Stimulated activated CD8-positive, alpha-beta memory T cell treated with anti-CD3 and anti-CD28 coated beads, Interleukin-12 subunit alpha, Interleukin-12 subunit beta, amount 100 ng/mL, for 1 hour (primary cell): ENCODE measurements at places on chromosomes 2 and 18.

DNA sequence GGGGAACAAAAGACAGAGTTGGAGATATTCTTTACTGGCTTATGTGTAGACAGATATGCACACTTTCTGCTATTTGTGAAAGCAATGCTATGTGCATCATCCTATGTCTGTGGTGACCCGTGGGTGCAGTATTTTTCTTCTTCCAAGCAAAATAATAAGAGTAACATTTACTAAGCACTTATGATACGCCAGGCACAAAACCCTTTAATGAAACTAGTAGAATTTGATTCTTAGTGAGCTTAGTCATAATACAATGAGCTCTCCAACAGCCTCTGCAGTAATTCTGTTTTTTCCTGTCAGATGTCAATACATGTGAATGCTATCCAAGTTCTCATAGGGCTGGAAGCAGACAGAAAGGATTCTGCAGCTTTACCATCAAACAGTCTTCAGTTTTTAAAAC is 130.6 kb downstream of the RAD51AP2 start:
- no peak for DNase-seq

- DNase-seq: no peak
Measured at GRCh38 chr2:236861944-236862343, 223.7 kb upstream of the COPS8 start.

DNA sequence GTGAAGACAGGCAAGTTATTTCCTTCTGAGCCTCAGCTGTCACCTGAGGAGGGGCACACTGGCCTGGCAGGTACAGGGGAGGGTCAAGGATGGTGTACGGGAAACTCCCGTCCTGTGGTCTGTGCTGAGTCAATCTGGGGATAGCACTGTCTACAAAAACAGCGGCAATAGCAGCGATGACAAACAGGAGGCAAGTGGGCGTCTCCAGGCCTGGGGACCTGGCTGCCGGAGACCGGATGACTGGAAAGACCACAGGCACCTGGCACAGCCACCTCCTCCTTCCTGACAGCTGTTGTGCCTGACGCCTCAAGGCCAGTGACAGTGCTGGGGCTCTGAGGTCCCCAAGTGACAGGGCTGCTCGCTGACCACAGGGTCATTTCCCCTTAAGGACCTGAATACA is 202.1 kb upstream of the HS6ST1 start:
- DNase-seq: no peak

DNA sequence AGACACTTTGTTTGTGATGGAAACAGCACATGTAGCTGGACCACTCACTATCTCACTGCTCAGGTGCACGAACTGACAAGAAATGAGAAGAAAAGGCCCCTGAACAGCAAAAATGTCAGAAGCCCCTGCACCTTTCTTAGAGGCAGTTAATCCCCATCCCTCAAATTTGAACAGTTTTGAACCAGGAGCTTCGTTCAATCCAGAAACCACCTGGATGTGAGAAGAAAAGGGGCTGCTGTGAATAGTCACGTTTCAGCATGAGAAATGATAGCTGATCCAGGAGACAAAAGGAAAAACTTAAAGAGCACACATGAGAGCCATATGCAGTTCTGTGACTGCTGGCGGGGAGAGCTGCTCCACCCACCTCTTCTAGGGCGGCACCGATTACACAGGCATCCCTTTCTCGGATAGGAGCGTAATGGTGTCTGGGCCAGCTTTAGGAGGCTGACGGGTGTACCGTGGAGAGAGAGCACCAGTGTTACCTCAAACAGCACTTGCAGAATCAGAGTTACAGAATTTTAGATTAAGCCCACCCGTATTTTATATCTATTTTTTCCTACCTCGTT is 117.0 kb upstream of the EML6 start:
- no peak for DNase-seq

DNA sequence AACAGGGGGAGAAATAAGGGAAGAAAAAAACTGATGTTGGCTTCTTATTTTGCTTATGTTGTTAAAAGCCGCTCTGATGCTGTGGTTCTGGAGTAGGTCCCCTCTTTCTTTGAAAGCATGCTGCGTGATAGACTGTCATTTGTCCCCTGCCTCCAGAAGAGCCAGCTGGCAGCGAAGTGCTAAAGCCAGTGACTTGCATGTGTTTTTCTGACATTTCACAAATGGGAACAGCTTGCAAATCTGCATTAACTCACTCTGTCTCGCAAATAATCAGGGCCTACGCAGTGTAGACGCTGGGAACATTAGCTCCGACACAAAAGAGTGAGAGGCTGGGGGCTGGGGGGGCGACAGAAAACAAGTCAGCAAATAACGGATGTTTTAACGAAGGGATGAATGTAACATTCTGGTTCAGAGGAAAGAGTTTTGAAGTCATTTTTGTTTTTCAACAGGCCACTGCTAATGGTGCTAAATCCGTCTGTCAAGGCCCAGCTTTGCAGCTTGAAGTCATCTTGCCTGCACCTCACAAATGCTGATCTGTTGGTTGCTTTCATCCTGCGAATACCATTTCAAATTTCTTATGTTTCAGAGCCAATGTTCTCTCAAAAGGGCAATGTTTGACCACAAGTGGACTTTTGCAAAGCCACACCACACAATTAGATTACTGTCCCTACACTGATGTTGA is 68.8 kb upstream of the PIK3C3 start:
- no peak for DNase-seq

DNA sequence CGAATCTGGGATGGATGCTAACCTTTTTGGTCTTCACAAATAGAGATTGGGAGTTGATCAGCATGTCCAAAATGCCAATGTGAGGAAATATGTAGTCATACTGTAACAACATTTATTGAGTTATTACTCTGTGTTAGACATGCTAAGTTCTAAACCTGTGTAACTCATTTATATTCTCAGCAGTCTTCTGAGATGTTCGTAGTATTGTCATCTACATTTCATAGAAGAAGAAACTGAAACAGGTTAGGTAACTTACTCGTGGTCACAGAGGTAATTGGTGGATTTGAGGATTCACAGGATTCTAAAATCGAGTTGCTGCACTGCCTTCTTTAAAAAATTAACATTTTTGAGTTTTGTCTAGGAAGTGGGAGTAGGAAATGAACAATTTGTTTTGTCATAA is 162.1 kb downstream of the UBE2E3 start:
- DNase-seq: no peak

DNA sequence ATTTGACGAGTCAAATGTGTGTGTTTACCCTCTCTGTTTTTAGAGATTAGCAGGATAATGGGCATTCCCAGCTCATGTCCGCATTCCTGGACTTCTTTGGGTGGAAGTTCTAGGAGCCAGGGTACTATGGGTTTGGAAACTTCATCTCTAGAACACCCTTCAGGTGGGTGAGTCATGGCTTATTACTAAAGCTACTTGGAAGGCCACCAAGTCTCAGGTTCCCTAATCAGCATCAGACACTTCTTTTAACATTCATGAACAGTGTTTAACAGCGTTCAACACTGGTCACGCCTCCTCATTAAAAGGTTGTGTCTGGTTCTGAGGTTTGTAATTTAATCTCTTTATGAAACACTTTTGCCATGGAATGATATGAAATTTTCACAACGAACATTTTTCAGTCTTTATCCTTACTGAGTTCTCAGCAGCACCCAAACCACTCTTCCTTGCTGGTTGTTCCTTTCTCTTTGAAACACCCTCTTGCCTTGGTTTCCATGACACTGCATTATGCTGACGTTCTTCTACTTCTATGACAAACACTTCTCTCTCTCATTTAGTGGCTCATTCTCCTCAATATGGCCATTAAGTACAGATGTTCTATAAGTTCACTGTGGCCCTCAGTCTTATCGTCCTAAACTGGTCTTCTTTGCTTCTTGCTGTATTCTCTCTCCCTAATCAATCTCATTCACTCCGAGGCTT is 49.3 kb downstream of the MMADHC start:
- DNase-seq: no peak

DNA sequence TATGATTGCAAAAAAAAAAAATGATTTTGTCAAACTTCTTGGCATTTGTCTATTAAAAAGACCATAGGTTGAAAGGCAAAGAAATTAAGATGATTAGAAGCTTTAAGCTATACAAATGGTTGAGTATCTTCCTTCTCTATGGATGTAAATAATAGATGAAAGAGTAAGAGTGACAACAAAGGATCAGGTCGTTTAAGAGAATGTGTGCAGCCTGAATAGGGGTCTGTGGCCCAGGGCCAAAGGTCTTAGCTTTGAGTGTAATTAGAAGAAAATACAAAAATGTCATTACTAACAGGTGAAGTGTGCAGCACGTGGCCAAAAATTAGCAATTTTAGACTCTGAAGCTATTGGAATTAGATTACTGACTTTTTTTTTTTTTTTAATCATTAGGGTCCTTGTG is 122.4 kb downstream of the GREB1L start:
- DNase-seq: no peak

GRCh38 chr18:76756531-76757253 is 65.7 kb upstream of the ZNF236 start:
- DNase-seq: no peak

DNA sequence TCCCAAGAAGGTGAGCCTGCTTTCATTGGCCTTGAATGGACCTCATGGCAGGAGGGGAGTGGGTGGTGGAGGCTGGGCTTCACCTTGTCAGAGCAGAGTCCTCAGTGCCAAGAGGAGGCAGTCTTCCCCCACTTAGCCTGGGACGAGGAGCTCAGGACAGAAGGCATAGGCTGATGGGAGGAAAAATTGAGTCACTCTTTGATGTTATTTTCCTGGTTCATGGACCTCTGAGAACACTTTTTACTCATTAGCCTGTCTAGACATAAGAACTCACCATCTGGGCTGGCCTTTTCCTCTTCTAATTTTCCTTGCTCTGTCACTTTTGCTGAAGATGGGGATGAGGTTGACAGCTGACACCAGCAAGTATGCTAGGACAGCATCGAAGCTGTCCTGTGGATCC is 225.7 kb upstream of the TNP1 start:
- DNase-seq: no peak

DNA sequence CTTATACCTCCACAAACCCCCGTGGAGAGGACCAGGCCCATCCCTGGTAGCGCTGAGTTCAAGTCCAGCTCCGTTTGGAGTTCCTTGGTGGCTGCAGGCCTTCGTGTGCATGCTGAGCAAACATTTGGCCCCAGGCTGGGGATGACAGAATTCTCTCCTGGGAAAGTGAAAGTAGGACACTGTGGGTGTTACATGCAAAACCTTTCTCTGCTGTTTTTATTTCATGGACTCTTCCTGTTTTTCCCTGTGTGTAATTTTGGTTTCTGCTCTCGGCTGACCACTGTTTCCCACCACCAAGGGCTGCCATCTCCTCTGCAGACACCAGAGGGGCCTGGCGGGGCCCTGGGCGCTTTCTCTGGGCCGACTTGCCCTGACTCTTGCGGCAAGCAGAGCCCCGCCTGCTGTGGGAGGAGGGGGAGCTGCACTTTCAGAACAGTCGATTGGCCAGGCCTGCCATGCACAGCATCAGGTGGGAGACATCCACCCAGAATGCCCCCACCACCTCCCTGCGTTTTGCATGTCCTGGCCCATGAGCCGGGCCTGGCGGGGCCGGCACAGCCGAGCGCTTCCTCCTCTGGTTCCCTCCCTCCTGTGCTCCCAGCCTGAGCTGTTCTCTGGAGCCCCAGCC is 102.4 kb downstream of the CABLES1 start:
- no peak for DNase-seq

GRCh38 chr2:43636621-43637020 is 439 bp upstream of the PLEKHH2 start:
- no peak for DNase-seq

DNA sequence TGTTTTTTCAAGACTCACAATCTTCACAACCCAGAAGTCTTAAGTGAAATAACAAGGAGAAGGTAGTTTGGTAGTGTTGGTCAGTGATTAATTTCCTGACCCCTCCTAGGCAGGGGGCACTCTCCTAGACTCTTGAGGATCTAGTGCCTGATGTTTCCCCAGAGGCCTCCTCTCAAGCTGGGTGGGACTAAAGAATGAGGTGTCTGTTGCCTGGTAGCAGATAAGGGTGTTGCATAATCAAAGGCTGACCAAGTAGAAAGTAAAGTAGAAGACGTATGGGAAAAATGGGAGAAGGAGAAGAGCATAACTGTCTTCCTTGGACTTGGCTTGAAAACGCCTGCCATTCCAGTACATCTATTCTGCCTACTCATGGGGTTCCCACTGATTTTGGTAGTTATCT is 37.8 kb downstream of the VIT start:
- no peak for DNase-seq

DNA sequence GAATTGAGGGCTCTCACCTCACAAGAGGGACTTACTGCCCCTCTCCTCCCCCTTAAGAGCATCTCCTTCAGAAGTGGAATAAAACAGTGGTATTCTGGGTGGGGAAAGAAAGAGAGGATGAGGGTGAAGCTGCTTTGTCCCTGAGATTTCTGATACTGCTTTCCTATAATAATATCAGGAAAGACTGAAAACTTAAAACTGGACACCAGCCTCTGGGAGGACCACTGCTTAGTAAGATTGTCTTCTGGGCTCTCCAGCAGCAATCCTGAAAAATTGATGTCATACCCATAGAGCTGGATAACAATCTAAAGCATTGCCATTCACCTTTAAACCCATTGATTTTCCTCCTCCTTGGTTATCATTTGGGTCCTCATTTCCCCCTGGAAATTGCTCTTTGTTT is 4.7 kb upstream of the HOXD4 start:
- no peak for DNase-seq

DNA sequence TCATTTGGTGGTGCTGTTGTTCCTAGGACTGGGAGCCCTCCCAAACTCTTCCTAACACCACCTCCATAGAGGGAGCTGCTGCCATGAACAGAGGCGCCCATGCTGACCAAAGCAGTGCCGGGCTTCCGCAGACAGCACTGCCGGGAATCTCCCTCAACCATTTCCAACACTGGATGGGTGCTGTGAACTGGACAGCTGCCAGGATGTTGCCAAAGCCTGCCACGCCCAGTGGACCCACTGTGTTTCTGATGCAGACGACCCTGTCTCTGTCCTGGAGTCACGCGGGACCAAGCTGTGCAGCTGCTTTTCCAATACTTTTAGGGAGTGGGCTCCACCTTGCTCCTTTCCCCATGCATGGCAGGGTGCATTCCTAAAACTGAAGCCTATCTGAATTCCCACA is 16.9 kb upstream of the GNAL start:
- no peak for DNase-seq
